ENCODE measurements at places on chromosomes 7 and 10. TPM values are rescaled to one million over a fixed set of nuclear protein-coding genes. Genes with fewer than 3 reads are reported as not detected.

JMJD1C gene
- polyA plus RNA-seq, result 34.1 TPM

PTN gene
- 12.8 TPM for polyA plus RNA-seq

MKI67 gene
- 0.04 TPM for polyA plus RNA-seq

PTPRN2 gene
- 0.61 TPM for polyA plus RNA-seq

GIMAP4 gene
- polyA plus RNA-seq, result 35.5 TPM

MMP21 gene
- not detected for polyA plus RNA-seq

ZEB1 gene
- polyA plus RNA-seq, result 19.4 TPM

AGK gene
- 28.2 TPM for polyA plus RNA-seq

EN2 gene
- polyA plus RNA-seq, result not detected

Measured in heart left ventricle (tissue), 16 donors.